Mesenchymal stem cell (in vitro differentiated cells and primary cell): ENCODE measurements at places on chromosomes 7 and 10.
A peak's percentile ranks its signal among the peaks of the same experiment; 100 is the strongest.

DNA sequence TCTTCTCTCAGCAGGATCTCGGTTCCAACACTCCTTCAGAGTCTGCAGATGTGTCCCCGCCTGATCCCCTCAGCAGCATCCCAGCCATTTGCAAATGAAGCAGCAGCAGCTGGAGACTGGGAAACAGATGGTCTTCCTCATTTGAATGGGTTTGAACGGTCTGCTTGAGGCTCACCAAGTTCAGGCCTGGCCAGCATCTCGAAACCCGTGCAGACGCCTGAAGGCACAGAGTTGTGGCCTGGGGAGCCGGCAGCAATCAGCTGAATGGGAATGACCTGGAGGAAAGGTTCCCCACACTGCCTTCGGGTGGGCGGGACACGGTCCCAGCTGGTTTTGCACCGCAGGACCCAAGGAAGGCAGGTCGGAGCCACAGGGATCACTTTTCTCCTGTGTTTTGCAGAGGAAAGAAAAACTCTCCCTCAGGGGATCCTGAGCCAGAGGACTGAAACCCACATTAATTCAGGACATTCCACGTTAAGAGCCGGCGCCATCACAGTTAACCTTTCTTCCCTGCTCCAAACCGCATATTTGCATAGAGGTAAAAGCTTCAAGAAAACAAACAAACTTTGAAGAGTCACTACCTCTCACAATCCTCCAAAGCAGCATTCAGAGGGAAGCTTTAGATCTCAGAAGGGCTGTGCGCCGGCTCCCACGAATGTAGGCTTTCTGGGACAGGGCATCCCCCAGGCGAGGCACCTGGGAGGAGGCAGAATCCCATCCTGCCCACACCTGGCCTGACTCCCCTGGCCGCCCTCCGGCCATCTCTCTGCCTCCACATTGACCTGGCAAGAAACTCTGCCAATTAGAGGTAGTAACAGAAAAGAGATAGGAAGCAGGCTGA lies 17.7 kb downstream of the FGFR2 start:
- peak; percentile 6 for DNase-seq

DNA sequence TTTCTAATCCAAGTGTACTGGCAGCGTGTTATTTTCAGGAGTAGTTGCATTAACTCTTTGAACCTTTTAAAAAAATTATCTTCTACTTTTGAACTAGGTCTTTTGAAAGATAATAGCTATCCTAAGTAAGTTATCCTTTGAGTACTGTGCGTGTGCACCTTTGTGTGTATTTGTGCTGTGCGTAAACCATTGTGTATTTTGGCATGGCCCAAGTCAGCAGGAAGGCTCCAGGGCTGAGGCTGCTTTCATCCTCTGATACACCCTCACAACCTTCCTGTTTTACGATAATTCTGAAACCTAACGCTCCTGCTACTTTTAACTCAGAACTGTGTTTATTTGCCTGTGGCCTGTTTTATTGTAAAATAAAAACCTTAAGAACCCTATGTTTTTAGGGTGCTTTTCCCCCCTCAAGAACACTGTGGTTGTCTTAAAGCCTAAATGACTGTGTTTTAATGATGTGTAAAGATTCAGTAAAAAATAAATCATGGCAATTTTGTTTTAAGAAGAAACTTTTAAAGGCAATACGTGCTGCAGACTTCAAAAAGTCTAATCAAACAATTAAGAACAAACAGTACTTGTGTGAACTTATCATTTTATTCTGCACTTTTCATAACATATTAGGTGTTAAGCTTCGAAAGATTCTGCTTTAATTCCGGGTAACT lies 57.5 kb downstream of the HDAC9 start:
- DNase-seq, result no peak

DNA sequence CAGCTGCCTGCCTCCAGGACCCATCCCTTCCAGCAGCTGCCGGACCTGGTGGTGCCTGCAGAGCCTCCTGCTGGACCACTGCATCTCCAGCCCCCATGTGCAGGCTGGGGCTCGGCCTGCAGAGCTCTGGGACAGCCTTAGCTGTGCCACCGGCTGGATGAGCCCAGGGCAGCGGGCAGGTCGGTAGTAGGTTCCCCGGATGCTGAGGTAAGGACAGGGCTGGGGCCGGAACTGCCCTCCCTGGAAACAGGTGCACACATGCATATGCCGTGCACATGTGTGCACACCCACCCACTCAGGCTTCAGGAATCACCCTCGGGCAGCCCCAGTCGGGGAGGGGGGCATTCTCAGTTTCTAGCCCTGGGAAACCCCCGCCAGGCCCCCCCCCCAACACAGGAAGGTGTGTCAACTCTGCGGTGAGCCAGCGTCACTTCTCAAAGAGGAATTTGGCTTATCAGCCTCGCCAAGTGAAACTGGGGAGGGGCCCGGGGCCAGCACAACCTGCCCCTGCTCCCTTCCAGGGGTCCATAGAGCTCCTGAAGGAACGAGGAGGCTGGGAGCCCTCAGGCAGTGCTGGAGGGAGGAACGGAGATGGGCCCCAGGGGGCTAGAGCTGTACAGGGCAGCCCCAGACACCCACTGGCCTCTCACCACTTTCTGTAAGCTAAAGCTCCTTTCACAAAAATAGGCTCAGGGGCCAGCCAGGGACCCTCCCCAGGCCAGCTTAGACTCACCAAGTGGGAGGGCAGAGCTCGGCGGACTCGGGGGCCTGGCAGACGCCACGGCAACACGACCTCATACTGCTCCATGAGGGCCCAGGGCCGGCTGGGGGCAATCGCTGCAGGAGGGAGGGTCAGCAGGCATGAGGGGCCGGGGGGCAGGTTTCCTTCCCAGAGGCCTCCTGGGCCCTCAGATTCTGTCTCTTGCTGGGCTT lies 1.7 kb downstream of the ADAM8 start:
- DNase-seq, result no peak

GRCh38 chr7:53209129-53209528 lies 173.7 kb downstream of the POM121L12 start:
- DNase-seq, result no peak

- peak; percentile 86 for DNase-seq
These were observed 31.6 kb downstream of the IL15RA start for GRCh38 chr10:5945561-5946418.

DNA sequence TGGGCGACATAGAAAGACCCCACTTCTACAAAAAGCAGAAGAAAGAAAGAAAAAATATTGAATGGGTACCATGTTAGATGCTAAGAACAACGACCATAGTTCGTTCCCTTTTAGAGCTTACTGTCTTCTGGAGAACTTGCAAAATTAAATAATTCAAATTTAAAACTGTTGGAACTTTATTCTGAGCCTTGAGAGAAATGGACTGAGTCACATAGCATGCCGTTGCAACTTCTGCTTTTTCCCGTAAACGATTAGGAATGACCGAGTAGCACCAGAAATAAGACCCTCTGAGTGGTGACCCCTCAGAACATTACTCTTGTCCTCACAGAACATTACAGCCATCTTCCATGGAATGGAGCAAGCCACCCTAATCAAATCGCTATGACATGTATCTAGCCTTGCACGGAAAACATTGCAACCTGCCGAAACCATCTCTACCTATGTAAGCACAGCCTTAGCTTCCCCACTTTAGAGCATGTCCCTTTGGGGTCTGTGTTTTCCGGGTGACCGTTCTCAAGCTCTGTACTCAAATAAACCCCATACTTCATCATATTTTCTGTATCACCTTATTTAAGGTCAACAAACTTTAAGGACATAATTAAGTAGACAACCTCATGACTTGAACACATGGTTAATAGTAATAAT lies 179.1 kb downstream of the PRKCQ start:
- DNase-seq, result no peak

DNA sequence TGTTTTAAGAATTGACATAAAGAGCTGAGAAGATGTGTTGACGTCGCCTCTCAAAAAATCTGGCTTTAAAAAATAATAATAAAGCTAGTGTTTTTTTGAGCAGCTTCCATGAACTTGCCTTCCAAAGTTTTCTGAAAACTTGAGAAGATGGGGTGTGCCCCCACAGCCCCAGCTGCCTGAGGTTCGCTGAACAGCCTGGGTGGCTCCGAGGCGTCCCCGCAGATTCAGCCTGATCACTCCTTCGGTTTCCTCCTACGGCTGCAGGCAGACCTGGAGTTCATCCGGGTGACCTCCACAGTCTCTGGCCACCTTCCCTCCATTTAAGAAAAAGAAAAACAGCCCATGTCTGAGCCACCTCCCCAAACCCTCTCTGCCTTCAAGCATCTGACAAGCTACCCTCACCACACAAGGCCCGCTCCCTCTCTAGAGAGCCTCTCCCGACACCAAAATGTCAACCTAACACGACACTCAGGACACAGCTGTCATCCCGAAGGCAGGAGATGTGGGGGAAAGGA lies 177.8 kb downstream of the PTPRN2 start:
- no peak for DNase-seq

DNA sequence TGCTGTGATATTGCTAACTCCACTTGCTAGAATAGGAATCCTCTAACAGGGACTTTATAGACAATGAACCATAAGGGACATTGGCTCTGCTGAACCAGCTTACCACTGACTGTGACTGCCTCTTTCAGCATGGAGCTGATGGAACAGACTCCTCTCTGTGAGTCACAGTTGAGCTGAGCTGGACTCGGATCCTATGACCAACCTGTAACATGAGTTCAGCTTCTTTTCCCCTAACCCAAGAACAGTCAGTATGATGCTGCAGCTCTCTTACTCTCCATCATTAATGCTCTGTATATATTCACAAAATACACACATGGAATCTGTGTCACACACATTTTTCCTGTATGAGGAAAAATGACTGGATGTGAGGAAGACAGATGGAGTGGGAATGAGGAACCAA lies 177.9 kb upstream of the BET1 start:
- peak; percentile 84 for DNase-seq

GRCh38 chr10:16777473-16778370 lies 39.5 kb downstream of the RSU1 start:
- DNase-seq, result peak; percentile 64

GRCh38 chr7:150481186-150481920 lies 30.9 kb downstream of the GIMAP8 start:
- no peak for DNase-seq

GRCh38 chr7:12244129-12244528 lies 33.0 kb downstream of the TMEM106B start:
- peak; percentile 33 for DNase-seq

GRCh38 chr7:25775999-25776743 lies 375.8 kb upstream of the NFE2L3 start:
- no peak for DNase-seq

DNA sequence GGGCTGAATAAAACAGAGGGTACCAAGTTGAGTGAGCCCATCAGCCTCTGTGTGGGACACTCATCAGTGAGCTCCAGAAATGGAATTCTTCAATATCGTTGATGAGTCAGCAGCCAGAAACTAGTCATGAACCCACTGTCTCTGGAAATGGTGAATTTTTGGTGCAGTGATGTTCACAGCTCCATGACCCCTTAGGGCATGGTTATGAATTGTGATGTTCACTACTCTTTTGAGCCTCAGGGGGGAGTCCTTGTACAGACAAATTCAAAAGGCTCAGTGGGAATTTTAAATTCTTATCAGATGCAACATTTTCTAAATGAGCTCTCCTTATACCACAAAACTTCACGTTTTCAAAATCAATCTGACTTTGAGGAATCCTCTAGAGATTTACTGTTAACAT lies 335.7 kb downstream of the PHTF2 start:
- peak; percentile 63 for DNase-seq

DNA sequence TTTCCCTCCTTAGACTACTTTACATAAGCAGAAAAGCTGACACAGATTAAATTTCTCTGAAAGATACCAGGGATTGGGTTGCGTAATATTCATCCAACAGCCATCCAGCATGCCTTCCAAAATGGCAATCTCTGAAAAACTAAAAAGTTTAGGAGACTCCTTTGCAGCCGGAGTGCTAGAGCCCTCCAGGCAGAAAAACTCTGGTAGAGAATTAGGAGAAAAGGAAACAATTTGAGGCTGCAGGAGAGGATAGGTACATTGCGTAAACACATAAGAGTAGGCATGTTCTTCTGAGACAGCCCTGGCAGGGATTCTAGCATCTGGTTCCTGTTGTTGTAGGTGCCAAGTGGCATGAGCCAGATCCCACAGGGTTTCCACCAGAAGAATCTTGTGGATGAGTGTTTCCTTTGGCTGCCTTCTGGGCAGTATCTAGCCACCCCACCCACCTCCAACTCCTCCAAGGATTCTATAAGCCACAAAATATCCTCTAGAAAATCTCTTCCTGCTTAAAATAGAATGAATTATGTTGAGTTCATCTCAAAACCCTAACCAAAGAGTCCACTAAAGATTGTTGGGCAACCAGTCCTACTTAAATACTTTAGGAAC lies 402.4 kb downstream of the HGF start:
- peak; percentile 6 for DNase-seq

DNA sequence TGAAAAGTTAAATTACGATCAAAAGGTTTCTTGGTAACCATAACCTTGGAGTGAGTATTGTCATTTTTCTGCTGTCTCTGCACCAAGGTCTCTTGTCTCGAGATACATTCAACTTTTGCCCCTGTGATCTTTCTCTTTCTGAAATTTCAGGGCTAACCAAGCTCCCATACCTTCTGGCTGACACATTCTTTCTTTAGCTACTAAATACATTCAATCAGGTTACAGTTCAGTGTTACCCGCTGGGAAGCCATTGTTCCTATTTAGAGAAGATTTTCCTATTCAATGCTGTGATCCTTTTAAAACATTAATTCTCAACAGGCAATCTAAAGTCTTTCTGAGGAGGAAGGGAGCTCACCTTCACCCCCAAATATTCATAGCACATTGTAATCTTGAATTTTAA lies 22.9 kb upstream of the DMTF1 start:
- no peak for DNase-seq
